ENCODE measurements at places on chromosomes 6 and 20. TPM values are rescaled to one million over a fixed set of nuclear protein-coding genes. Genes with fewer than 3 reads are reported as not detected.

GRCh38 chr6:26075063-26075717, 12.0 kb upstream of the HFE start:
- DNase-seq: no peak

DNA sequence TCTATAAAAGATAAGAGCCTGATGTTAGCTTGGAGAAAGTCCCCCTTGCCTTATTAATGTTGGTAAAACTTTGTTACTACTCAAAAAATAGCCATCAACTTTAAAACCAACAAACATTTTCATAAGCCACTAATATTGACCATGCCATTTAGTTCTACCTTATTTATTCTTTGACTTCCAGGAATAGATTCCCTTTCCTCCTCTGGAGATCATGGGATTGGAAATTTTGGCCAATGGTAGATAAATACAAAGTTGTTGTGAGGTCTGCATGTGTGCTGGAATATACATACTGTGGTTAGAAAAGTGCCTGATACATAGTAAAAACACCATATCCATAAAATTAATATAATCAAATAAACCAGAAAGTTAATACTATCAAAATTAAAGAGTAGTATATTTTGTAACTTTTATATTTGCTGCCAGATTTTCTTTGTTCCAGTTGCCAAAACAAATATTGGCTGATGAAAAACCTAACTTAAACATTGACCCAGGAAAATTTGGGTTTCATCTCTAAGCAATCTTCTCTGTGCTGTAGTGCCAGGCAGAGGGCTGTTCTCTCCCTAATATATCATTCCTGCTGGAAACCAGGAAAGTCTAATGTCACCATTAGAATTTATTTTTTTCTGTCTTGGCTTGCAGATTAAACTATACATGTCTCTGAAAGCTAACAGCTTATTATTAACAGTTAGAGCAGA, 169.1 kb downstream of the NKAIN2 start:
- no peak for DNase-seq

The GZF1 gene
- 9.5 TPM for total RNA-seq

The WFDC5 gene
- total RNA-seq: not detected
